ENCODE measurements at places on chromosomes 11 and 22.

- DNase-seq = peak; percentile 22
Observed at GRCh38 chr11:534396-535209, 773 bp downstream of the HRAS start.

- no peak for DNase-seq
Observed at GRCh38 chr11:45512471-45513148, 152.8 kb downstream of the CHST1 start.

- no peak for DNase-seq
Observed at GRCh38 chr11:64870176-64870892, 8.1 kb downstream of the EHD1 start.

GRCh38 chr11:38356255-38356654, 1758.2 kb upstream of the RAG2 start:
- DNase-seq = no peak

DNA sequence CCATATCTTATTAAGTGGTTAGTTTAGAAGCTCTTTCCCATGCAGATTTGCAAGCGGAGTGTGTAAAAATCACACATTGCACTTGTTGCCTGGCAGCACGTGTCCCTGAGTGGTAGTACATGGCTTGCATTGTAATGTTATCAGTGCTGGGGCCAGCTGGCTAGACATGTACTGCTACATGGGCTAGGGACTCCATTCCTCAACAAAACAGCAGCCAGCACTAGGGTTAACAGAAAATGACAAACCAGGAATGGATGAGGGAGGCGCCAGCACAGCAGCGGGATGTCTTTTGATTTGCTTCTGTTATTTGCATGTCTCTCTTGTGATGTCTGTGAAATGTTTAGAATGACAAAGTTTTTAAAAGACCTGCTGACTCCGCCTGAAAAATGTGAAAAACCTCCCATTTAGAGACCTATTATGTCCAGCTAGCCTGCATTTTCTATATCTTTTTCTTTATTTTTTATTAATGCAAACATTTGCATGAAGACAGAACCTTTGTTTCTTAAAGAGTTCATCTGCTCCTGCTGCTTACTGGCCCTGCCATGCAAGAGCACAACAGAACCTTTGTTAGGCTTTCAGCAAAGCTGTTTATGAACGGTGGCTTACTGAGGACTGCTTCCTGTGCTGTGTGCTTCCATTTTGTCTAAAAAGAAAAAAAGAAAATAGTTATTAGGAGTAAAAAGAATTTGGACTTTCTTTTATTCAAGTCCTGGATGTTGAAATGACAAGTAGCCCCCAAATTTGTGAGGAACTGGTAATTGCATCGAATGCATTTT, 40.7 kb downstream of the CSTPP1 start:
- no peak for DNase-seq

DNA sequence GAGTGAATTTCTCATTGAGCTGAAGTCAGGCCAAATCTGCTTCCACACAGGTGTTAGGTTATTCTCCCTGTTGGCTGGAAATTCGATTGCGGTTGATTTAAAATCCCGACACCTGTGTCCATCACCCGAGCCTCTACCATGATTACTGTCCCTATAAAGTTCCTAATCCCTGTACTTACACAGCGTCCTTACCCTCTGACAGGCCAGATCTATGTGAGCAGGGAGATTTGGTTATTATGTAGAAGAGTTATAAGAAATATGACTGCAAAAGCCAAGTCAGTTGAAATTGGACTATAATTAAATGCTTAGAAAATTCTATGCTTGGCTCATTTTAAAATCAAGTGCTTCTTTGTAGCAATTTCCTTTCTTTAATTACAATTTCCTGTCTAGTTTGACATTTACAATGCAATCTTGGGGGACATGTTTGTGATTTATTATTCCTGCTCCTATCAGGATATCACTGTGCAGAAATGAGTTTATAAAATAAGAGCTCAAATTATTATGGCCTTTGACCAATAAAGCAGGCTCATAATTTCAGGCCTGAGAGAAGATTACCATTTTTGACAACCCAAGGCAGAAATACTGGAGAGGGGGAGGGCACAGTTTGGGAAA, 32.5 kb upstream of the LMO1 start:
- DNase-seq = no peak

DNA sequence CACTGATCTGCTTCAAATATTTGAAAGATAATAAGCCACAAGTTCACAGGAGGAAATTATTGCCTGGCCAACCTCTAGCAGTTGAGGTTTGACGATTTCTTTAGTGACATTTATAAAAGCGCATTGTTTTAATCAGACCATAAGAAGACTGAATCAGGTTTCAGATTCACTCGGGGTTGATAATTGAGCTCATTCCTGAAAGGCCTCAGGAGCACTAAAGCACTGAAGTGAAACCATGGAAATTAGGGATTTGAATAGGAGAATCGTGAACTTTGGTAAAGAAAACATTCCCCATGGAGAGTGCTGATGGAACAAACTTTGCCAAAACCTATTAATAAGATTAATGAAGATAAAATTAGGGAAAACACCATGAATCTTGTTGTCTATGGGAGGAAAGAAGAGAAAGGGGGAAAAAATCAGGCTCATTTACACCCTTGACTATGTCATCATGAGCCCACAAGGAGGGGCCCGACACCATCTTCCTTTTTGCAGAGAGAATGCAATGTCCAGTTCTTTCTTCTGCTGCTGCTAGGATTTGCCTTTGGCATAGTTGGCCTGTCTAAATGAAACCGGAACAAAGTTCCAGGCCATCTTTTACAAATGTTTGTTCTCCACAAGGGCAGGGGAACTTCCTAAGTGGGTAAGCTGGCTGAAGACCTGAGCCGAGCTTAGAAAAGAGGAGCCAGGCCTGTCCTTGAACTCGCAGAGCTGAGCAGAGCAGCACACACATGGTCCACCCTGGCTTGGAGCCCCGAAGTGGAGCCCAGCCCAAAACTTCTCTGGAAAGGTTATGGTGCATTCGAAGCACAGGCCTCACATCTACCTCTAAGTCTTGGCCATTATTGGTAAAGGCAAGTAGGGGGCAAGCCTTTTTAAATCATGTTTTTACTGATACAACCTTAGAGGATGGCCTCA, 56.1 kb upstream of the EIF3M start:
- no peak for DNase-seq

DNA sequence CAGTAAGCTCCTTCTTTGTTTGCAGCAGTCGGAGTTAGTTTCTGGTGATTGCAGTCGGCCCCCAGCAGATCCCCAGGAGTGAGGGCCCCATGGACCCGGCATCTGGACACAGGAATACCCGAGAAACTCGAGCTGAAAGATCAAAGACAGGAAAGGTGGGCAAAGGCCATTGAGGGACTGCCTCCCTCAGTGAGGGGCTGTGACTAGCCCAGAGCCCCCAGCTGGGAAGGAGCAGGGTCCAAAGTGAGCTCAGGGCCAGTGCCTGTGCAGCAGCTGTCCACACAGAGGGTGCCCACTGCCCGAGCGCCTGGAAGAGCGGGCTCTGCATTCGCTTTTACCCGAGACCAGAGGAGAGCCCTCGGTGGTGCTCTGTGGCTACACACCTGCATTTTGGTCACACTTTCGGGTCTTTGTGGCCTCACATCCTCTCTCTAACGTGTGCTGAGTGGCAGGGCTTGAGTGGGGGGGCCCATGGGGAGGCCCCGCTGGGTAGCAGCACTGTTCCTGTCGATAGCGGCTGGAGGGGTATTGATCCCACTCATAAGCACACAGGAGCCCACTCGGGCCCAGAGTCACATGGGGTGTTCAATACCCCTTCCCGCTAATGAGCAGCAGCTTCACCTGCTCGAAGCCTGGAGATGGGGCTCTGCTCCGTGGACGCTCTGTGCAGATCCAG, 532.9 kb downstream of the TBC1D22A start:
- DNase-seq = no peak

DNA sequence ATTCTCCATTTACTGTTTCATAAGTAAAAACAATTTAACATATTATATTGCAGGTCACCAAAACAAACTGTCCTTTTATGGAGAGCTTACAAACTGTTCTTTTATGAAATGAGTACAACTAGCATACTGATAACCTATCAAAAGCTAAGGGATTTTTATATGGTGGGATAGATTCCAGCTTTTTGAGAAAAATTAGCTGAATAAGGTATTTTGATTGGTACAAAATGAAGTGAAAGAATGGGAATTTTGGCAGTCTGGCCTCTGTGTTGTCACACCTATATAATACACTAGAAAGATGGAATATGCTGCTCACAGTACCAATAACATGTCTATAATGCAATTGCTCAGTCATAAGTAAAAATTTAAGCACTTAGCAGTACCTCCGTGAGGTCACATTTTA, 11.4 kb downstream of the TRAF6 start:
- no peak for DNase-seq

DNA sequence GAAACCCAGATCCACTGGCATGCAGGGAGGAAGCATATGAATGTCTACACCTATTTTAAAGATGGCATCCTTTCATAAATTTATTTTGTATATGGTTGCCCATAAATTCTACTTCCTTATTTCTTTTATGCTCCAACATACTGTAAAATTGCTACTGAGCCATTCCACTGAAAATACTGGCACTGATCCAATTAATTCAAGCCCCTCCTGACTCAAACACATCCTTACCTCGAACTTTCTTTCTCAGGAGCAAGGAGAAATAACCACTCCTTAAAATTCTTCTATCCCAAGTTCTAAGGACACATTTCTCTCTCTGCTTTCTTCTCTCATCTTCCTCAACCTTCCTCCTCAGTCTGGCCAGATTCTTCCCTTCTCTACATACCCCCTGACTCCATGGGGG, 5.5 kb upstream of the NXF1 start:
- no peak for DNase-seq
